ENCODE measurements at places on chromosomes 5 and 9.

- DNase-seq: peak; percentile 31
Measured at GRCh38 chr5:103562453-103563157, at the start of gene NUDT12. Gene NUDT12 (minus strand): TSS chr5:103562789. CDS start chr5:103560248, 2,541 bp downstream.

- DNase-seq: no peak
Measured at GRCh38 chr5:89934069-89934468, 475.5 kb downstream of the CETN3 start.

DNA sequence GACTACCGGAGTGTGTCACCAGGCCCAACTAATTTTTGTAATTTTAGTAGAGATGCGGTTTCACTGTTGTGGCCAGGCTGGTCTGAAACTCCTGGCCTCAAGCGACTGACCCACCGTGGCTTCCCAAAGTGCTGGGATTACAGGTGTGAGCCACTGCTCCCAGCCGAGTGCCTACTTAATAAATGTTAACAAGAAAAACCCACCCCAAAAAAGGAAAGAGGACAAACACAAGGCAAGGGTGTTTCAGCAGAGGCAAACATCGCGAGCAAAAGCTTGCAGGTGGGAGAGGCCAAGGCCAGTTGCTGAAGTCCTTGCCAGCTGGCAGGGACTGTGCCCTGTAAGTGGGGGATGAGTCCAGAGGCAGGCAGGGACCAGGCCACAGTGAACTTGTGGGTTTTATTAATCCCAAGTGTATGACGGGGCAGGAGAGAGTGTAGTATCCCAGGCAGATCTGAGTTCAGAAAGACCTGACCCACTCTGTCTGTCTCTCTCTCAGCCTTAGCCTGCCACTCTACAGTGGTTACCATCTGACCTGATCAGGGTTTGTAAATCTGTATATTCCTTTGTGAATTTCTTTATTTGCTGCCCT, 6.4 kb upstream of the FPGS start:
- no peak for DNase-seq

- no peak for DNase-seq
Measured at GRCh38 chr9:83266666-83267496, 203.9 kb upstream of the RASEF start.

DNA sequence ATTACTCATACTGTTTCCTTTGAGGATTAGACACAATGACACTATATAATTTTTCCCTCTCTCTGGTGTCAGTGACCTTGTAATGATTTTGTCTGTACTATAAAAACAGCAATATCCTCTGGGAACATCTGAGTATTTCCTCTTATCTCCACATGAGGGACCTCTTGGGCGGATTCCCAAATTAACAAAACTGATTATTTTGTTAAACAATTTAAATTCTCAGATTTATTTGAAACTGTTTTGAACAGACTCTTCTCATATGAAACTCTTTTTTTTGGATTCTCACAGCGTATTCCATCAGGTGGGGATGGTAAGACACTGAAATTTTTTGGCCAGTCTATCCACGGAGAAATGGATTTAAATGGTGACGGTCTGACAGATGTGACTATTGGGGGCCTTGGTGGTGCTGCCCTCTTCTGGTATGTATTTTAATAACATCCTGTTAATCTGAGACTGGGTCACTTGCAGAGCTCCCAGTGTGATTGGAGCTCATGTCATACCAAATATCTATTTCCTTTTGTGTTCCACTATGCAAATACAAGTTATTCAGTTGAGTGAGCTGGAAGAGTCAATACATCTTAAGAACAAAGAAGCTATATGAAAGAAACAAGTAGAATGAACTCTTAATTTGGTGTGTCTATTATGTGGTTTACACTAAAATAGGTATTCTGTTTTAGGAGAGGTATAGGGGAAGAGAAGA, 73.8 kb upstream of the ITGA2 start:
- DNase-seq: no peak

- DNase-seq: no peak
Measured at GRCh38 chr5:57988813-57989212, 471.1 kb downstream of the PLK2 start.

GRCh38 chr9:18544456-18544855, 70.5 kb downstream of the ADAMTSL1 start:
- DNase-seq: no peak

DNA sequence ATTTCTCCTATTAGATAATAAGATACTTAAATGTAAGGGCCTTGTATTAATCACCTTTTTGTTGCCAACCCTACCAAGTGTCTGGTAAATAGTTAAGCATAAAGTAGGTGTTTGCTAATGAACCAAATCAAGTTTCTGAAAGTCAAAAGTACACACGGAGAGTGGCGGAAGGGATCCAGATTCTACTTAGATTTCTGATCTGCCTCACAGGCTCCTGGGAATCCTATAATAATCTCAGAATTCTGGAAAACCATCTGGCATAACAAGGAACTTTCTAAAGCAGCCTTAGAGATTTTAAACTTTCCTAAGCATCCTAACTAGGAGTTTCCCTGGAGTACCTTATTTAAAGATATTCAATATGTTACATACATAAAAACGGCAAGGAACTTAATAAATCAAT, 363.2 kb upstream of the SMC2 start:
- no peak for DNase-seq

DNA sequence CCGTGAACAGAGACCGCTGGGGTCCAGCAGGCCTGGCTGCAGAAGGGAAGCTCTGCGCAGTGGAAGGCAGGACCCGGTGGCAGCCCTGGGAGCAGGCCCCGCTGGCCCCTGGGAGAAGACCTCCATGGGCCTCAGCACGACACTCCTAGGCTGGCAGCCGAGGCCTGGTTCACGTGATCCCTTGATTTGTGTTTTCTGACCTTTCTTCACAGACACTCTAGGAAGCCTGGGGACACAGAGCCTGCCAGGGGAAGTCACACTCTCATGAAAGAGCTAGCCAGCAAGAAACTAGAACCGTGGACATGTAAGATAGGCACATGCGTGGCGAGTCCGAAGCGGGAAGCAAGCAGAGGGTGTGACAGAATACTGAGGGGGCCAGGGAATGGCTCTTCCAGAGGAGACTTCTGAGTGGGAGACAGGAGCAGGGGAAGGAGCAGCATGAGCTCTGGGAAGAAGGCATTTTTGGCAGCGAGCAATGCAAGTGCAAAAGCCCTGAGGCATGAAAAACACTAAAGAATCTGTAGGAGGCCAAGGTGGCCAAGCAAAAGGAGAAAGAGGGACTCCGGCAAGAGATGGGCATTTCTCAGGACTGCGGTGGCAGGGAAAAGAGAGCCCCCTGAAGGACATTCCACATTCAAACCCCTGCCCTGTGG, 26.6 kb upstream of the IL17B start:
- no peak for DNase-seq

GRCh38 chr5:147601652-147602051, 91.8 kb upstream of the DPYSL3 start:
- no peak for DNase-seq

- DNase-seq: no peak
Measured at GRCh38 chr9:84874596-84874995, 205.1 kb downstream of the NTRK2 start.

DNA sequence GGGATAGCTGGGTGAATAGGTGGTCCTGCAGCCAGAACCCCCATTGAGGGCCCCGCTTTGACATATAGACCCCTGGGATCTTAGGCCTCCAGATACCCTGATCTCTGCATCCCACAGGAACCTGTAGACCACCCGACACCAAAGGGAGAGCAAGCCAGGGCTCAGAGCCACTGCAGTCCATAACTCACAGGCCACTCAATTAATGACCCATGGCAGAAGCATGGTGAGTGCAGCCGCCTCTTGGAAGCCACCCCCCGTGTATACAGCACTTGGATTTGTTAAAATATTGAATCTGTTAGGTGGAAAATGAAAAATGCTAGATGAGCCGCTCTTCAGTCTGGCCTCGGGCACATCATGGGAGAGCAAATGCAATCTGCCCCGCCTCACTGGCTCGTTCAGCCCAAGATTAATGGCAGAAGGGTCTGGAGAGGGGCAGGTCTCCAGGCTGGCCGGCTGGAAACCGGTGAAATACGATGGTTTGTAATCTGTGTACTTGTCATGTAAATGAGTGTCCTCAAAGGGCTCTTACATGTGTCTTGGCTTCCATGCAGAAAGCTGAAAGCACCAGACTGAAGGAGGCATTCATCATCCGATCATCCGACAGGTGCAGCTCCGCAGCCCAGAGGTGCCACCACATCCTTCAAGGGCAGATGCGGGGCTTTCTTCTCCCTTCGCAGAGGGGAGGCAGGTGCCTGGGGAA, 111.3 kb downstream of the OLFM1 start:
- no peak for DNase-seq

- no peak for DNase-seq
Measured at GRCh38 chr5:131627207-131627865, 7.7 kb downstream of the RAPGEF6 start.

DNA sequence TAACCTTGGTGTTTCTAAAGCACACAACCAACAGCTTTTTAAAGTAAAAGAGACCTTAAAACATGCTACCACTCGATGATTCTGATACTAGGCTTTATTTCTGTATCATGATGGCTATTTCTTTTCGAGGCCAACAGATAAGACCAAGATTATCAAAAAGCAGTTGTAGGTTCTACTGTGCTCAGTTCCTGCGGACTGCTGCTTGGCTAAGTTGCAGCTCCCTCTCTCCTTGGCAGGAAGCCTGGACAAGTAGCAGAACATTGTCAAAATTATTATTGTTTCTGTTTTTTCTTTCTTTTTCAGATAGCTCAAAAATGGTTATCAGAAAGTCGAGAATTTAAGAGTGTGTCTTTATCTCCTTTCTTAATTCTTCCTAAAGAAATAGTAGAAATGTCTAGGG, 607.6 kb downstream of the PTPRD start:
- DNase-seq: no peak

GRCh38 chr5:181221792-181222629, 1.1 kb upstream of the TRIM41 start:
- no peak for DNase-seq

DNA sequence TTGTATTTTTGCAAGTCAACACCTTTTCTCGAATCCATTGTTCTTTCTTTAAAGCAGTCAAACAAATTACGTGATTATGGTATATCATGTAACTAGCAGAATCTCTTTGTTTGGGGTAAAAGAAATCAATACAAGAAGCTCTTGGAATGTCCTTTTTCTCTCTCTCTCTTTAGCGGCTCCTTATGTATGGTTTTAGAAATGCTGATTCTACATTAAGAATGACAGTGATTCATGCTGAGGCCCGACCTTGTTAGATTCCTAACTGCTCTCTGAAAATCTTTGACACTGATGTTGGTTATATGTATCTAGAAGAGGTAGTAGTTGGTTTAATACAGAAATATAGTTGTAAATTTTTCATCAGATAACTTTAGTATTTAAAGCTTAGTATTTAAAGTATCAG, 76.4 kb downstream of the SNX24 start:
- DNase-seq: no peak

DNA sequence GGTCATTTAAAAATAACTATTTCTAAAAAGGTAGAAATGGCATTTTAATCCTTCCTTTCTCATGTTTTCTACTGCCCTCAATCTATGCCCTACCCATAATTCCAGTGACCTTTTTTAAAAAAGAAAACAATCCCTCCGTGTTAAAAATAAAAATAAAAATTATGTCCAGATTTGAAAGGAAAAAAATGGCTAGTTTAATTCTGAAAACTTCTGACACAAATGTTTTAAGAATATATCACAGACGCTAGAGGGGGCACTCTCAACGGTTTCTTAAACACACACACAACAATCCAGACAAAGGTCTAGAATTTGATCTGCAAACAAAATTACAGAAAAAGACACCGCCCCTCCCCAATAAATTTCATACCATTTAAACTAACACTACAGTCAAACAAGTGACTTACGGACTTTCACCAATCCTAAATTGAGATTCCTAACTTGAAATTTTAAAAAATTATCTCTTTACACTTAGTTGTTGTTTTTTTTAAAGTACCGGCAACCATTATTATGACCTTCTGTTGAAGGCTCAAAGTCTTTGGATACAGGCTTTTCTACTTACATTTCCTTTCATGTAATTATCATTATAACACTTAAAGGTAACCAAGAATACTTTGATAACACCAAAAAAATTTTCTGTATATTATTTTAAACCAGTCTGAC, 38.2 kb downstream of the CLINT1 start:
- peak; percentile 1 for DNase-seq

GRCh38 chr9:35691757-35692301, 2.1 kb upstream of the TPM2 start:
- peak; percentile 26 for DNase-seq

GRCh38 chr5:148807851-148808250, 18.6 kb upstream of the ADRB2 start:
- no peak for DNase-seq

GRCh38 chr5:91016322-91016721, 366.8 kb downstream of the ARRDC3 start:
- DNase-seq: no peak

GRCh38 chr9:69865986-69866385, 45.4 kb downstream of the CFAP95 start:
- no peak for DNase-seq

DNA sequence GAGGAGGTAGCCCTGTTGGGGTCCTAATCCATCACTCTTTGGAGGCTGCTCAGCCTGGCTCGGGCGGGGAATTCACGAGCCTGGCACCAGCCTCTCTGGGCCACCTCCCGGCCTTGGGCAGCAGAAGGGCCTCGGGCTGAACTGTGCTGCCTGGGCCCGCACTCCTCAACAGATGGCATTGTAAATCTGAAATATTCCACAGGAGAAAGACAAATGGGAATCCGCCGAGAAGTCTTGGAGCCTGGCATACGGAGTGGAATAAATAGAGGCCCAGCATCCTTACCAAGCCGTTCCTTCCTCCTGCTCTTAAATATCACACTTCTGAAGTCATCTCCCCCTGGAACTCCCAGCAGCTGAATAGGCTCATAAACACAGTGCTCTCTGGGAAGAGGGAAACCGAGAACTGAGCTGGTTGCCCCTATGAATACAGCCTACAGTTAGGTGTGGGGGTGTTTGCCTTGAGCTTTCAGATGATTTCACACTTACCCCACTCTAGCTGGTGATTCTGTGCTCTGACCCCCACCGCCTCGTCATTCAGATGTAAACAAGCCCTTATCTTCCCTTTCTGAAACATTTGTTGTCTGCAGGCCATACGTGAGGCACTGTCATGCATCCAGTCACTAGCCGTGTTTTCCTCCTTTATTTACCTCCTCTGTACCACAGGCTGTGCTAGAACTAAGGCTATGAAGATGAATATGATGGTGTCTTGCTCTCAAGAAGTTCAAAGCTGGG, 455.0 kb upstream of the CLINT1 start:
- no peak for DNase-seq

DNA sequence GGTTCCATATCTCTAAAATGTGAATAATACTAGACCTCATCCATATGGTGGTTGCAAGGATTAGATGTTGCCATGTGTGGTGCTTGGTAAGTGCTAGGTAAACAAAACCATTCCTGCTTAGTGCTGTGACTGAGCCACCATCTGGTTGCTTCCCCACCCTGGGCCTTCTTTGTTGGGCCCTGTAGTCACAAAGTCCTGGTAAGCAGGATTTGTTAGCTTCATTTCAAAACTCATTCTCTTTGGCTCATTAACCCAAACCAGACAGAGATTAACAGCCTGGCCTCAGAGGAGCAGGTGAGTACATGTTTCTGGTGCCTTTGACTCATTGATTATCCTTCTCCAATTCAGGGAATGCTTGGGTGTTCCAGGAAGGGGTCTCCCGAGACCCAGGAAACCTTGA, 240.2 kb downstream of the ARHGAP26 start:
- no peak for DNase-seq

Measured in NCI-H1930 (cell line).